IPS DF 19.7 (cell line): ENCODE measurements at places on chromosomes 5 and 9.

- DNase-seq: no peak
Measured at GRCh38 chr5:33936004-33936380, 194 bp upstream of the RXFP3 start.

DNA sequence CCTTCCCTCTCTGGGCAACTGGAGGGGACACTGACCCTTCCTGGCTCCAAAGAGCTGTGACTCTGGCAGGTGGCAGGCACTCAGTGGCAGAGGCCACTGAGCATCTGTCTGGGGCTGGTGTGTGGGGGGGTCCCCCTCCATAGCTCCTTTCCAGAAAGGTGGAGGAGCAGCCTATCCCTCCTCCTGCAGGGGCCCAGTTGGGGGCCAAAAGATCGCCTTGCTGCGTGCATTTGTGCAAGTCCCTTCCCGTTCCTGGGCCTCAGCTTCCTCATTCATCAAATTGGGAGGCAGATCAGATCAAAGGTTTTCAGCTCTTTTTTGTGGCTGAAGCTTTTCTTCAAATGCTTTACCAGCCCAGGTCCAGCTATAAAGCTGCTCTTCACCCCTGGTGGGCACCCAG lies 77.7 kb downstream of the NTNG2 start:
- DNase-seq: no peak

DNA sequence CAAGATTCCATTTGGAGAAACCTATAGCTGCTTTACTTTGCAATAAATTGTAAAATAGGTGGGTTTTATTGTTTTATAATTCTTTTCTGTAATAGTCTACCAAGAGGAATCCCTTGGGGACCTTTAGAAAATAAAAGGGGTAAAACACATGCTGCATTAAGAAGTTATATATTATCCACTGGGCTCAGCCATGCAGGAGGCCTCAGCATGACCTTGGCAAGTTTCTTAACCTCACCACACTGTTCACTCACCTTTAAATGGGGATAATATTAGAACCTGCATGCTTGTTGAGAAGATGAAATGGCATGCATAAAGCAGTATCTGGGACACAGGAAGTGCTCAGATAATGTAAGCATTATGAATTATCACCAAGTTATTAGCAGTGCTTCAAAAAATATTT lies 120.2 kb downstream of the SEMA5A start:
- DNase-seq: no peak

DNA sequence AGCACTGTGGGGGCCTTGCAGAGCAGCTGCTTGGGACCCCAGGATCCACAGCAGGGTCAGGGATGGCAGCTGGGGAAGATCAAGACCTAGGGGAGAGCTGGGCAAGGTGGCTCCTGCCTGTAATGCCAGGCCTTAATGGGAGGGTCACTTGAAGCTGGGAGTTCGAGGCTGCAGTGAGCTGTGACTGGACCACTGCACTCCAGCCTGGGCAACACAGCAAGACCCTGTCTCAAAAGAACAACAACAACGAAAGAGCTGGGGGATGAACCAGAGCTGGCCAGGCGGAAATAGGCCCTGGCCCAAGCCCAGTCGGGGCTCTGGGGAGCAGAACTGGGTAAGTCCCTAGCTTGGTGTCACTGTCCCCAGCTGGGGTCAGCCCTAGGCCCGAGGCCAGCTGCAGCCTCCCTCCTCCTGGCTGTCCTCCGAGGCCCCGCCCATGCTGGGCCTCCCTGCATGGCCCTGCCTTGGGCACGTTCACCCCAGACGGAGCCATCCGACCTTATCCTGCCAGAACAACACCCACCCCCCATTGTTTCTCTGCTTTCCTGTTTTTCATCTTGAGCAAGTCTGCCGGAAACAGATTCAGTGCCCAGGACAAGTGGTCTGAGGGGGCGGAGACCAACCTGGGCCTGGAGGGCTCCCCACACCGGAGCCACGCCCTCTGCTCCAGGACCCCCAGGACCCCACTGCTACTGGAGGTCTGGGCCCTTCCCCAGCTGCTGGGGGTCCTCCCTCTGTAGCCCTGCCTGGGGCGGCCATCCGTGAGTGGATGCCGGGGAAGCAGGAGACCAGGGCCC lies 1.9 kb downstream of the DIPK1B start:
- no peak for DNase-seq

GRCh38 chr9:99978221-99978620 lies 71.8 kb downstream of the STX17 start:
- no peak for DNase-seq

DNA sequence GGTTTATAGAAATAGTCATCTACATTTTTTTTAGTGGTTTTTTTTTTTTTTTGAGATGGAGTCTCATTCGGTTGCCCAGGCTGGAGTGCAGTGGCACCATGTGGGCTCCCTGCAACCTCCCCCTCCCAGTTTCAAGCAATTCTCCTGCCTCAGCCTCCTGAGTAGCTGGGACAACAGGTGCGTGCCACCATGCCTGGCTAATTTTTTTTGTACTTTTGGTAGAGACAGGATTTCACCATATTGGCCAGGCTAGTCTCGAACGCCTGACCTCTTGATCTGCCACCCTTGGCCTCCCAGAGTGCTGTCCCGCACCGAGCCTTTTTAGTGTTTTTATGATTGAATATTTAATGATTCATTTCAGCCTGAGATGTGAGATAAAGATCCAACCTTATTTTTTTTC lies 27.3 kb downstream of the ANKRD33B start:
- no peak for DNase-seq

DNA sequence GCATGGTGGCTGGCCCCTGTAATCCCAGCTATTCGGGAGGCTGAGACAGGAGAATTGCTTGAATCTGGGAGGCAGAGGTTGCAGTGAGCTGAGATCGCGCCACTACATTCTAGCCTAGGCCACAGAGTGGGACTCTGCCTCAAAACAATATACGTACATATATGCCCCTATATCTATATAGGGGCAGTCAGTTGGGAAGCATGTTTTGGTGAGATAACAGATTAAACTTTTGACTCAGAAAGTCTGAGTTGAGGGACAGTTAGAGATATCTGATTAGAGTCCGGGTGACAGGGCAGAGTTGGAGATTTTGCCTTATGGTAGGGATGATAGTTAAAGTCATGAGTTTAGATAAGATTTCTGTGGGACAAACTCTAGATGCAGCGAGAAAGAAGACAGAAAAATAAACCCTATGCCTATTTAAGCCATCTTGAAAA lies 71.8 kb upstream of the ALDH1A1 start:
- DNase-seq: no peak

- DNase-seq: no peak
Measured at GRCh38 chr5:65721720-65722574, at the start of the genes NLN and SGTB. Gene NLN, plus strand, starts transcription at chr5:65722205. Its CDS starts 169 bp downstream, at chr5:65722374. Gene SGTB, minus strand, starts transcription at chr5:65722109. Its CDS starts 1,302 bp downstream, at chr5:65720807.

DNA sequence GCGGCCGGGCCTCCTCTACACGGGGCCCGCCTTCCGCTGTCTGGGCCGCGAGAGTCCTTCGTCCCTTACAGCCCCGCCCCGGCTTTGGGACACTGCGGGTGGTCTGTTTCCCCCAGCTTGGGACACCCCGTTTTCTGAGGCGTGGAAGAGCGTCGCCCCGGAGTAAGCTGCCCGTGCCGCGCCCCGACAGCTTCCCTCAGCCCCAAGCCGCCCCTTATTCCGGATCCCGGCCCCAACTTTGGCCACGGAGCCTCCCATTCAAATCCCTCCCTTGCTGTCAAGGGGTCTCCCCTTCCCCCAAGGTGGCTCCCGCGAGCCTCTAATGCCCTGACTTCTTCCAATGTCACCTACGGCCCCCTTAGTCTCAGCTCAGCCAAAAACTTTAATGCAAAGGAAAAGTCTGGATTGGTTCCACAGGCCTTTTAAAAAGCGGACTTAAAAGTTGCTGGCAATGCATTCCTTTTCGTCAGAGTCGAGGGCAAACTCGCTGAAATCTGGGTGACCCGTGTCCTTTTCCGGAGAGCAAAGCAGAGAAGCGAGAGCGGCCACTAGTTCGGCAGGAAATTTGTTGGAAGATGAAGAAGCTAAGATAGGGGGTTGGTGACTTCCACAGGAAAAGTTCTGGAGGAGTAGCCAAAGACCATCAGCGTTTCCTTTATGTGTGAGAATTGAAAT lies 19.8 kb downstream of the EXOSC2 start:
- DNase-seq: no peak

DNA sequence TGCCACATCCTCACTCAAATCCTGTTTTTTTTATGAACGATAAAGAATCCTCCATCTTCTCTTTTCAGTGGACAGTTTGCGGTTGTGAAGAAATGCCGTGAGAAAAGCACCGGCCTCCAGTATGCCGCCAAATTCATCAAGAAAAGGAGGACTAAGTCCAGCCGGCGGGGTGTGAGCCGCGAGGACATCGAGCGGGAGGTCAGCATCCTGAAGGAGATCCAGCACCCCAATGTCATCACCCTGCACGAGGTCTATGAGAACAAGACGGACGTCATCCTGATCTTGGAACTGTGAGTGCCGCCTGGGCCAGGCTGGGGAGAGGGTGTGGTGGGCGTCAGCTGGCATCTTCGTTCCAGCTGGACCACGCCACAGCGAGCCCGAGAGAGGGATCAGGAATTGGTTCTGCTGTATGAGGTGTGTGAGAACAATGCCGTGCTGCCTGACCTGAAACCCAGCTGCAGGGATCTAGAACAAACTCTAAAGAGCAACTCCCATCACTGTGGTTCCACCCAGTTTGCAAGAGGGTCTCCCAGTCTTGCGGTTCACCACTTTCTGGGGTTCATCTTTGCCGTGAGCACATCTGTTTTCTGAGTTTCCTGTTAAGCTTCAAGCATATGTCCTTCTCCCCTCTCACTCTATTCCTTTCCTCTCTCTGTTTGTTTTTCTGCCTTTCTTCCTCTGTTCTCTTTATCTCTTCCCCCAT lies 107.4 kb downstream of the DAPK1 start:
- DNase-seq: no peak

- no peak for DNase-seq
Measured at GRCh38 chr5:147675168-147675567, 107.4 kb downstream of the JAKMIP2 start.
